Glutamatergic neuron (in vitro differentiated cells): ENCODE measurements at places on chromosomes 3 and 15. TPM values are rescaled to one million over a fixed set of nuclear protein-coding genes. Genes with fewer than 3 reads are reported as not detected.

DNA sequence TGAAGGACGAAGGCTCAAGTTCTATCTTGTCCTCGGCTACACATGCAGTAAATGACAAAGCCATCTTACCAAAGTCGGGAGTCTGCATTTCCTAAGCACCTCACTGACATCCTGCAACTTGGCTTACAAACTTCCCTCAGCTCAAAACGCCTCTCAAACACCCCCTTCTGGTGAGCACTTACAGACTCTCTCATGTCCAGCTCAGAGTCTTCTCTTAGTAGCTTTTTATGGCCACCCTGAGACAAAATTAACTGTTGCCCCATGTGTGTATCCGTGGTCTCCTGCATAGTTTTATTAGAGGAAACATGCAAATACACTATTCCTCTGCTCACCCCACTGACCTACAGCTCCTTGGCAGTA is 819.7 kb downstream of the FHIT start:
- H3K36me3 ChIP-seq: no peaks in the 10 kb centered on the region
- no peak for DNase-seq
- no peak overlapping the region for H3K27ac ChIP-seq

- H3K4me3 ChIP-seq: no peak overlapping the region
- H3K27ac ChIP-seq: no peak overlapping the region
- peaks cover 9% of the 10 kb centered on the region for H3K36me3 ChIP-seq
- DNase-seq: no peak
Measured at GRCh38 chr15:99320374-99321215, 69.3 kb downstream of the LRRC28 start.

GRCh38 chr3:143786219-143787191 is 61.8 kb downstream of the SLC9A9 start:
- DNase-seq: no peak
- no peak overlapping the region for H3K27ac ChIP-seq
- H3K36me3 ChIP-seq: peaks cover 3% of the 10 kb centered on the region
- H3K4me3 ChIP-seq: no peak overlapping the region

- peaks cover 13% of the 10 kb centered on the region for H3K27me3 ChIP-seq
- no peaks in the 10 kb centered on the region for H3K36me3 ChIP-seq
- peaks cover 19% of the 10 kb centered on the region for H3K4me1 ChIP-seq
- H3K4me3 ChIP-seq: peak overlapping the region; percentile 84
Measured at GRCh38 chr15:74431645-74432044, 2.1 kb downstream of the SEMA7A start.

GRCh38 chr3:64741341-64741740 is 53.5 kb upstream of the ADAMTS9 start:
- no peaks in the 10 kb centered on the region for H3K36me3 ChIP-seq
- DNase-seq: no peak
- H3K27me3 ChIP-seq: no peaks in the 10 kb centered on the region
- no peaks in the 10 kb centered on the region for H3K4me1 ChIP-seq
- no peak overlapping the region for H3K4me3 ChIP-seq

- peaks cover 4% of the 10 kb centered on the region for H3K27me3 ChIP-seq
- peaks cover 23% of the 10 kb centered on the region for H3K4me1 ChIP-seq
- H3K4me3 ChIP-seq: no peak overlapping the region
Measured at GRCh38 chr3:45477041-45477725, 88.8 kb downstream of the LARS2 start.

- H3K36me3 ChIP-seq: peaks cover 5% of the 10 kb centered on the region
- H3K4me1 ChIP-seq: peaks cover 5% of the 10 kb centered on the region
- H3K27me3 ChIP-seq: no peaks in the 10 kb centered on the region
- H3K27ac ChIP-seq: no peak overlapping the region
- H3K4me3 ChIP-seq: no peak overlapping the region
- no peak for DNase-seq
Measured at GRCh38 chr15:98322581-98322980, 325.8 kb upstream of the IGF1R start.

Gene MKRN3
- total RNA-seq: 1.4 TPM

Gene RUVBL1
- 33.1 TPM for total RNA-seq

DNA sequence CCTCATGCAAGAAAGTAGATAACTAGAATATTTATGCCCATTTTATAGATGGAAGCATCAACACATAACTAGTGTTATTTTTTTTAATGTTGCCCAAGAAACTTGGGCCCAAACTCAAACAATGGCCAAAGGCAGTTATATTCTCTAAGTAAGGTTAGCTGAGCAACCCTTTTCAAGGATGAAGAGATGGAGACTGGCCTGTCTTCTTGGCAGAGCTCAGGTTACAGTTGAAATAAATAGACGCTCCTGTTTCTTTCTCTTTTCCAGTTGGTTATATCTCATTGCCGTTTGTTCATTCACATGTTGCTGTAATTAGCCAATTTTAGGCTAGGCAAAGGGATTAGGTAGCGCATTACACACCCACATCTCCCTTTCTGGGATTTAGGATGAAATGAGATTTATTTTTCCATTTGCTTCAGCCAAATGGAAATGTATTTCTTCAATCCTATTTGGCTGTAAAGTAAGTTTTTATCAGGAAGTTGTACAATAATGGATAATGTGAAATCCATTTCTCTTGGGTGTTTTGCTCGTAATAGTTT is 93.2 kb downstream of the CMSS1 start:
- no peaks in the 10 kb centered on the region for H3K36me3 ChIP-seq
- H3K27ac ChIP-seq: no peak overlapping the region
- H3K4me1 ChIP-seq: peaks cover 5% of the 10 kb centered on the region

DNA sequence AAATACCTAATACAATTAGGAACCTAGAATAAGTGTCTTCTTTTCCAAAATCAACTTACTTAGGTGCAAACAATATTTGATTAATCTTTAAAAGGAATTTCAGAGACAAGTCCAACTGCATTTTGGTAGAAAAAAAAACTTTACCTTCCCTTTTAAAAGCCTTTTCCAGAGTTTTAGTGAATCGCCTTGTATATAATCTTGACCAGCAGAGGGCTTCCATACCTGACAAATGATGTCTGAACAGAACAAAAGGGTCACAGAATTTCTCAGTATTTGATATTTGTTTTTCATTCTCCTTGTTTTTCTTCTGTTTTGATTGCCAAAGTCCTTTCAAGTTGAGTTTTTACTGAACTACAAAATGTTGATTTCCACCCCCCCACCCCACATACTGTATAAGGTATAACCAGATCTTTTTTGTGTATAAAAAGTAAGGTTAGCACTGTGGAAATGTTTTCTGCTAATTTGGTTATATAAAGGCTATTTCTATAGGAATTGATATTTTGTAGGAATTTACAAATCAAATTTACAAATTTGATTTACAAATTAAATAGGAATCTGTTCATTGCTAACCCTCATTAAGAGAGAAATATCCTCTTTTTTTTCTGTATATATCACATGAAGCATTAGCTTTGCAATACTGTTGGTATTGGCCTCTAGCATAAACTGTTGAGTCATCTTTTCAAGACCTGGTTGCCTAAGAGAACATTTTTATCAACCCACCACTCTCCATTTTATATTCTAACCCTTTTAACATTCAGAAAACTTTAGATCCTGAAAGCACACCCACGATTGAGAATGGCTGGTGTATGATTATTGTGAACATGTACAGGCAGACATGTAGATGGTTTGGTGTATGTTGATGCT is 464.1 kb upstream of the RARB start:
- no peaks in the 10 kb centered on the region for H3K27me3 ChIP-seq
- peaks cover 3% of the 10 kb centered on the region for H3K4me1 ChIP-seq
- no peaks in the 10 kb centered on the region for H3K36me3 ChIP-seq
- H3K27ac ChIP-seq: no peak overlapping the region
- H3K4me3 ChIP-seq: no peak overlapping the region

Gene WDR5B
- total RNA-seq: 3.4 TPM

DNA sequence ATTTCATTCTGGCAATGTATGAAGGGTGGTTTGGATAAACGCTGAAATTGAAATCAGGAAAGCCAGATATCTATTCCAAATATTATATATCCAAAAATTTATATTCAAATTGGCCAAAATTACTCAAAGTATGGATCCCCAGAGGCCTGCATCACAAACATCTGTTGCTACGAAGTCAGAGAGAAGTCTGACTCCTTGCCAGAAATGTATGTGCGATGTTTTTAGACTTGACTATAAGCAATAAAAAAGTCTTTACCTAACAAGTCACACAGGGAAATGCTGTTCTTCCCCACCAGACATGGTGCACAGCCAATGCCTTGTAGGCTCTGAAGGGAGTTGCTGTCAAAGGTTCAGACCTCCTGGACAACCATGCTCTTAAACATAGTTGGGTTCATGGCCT is 533.1 kb downstream of the OTOL1 start:
- peaks cover 4% of the 10 kb centered on the region for H3K27me3 ChIP-seq
- H3K4me1 ChIP-seq: no peaks in the 10 kb centered on the region
- H3K4me3 ChIP-seq: no peak overlapping the region
- no peaks in the 10 kb centered on the region for H3K36me3 ChIP-seq

DNA sequence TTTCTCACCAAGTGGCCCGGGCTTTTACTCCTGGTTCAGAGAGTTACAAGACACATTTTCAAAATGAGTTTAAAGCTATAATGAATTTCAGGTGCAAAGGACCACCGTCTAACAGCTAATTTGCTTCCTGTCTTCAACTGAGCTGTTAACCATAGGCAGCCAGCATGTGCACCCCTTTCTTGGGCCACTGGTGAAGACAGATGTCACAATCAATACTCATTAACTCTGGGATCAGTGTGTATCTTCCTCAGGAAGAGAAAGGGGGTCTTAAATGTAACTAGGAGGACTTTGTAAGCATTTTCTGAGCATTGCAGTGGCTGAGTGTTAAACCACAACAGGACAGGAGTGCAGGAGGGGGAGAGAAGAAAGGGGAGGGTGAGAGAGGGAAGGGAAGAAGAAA is 750.7 kb upstream of the CFAP20DC start:
- peaks cover 54% of the 10 kb centered on the region for H3K4me1 ChIP-seq
- DNase-seq: no peak
- H3K27ac ChIP-seq: peak overlapping the region; percentile 85
- peak overlapping the region; percentile 19 for H3K4me3 ChIP-seq
- H3K36me3 ChIP-seq: no peaks in the 10 kb centered on the region

- H3K27ac ChIP-seq: no peak overlapping the region
- H3K4me1 ChIP-seq: no peaks in the 10 kb centered on the region
- H3K36me3 ChIP-seq: no peaks in the 10 kb centered on the region
- no peak for DNase-seq
- H3K4me3 ChIP-seq: no peak overlapping the region
Measured at GRCh38 chr15:71146580-71146982, 31.3 kb downstream of the THSD4 start.

DNA sequence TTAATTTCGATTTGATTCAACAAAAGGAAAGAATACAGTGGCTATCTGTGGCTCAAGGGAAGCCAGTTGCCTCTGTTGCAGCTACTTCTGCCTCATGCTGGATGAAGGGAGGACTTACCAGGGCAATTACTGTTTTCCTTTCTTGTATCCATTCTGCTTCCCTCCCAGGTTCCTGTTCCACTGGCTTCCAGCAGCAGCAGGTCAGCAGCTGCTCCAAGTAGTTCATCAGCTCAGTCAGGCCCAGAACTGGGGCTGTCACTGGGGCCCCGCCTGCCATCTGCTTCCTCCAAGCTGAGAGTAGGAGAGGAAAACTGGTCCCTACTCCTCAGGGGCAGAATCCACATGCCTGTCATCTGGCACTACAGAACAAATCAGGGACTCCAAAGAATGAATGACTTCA is 48.6 kb upstream of the ULK4 start:
- H3K27me3 ChIP-seq: peaks cover 24% of the 10 kb centered on the region
- peaks cover 34% of the 10 kb centered on the region for H3K4me1 ChIP-seq
- peak; percentile 89 for DNase-seq

- peaks cover 5% of the 10 kb centered on the region for H3K27me3 ChIP-seq
- DNase-seq: peak; percentile 90
- H3K36me3 ChIP-seq: no peaks in the 10 kb centered on the region
- H3K27ac ChIP-seq: peak overlapping the region; percentile 69
- H3K4me3 ChIP-seq: peak overlapping the region; percentile 93
Measured at GRCh38 chr15:42581272-42581730, 5.9 kb downstream of the STARD9 start.

Gene DNAH12
- total RNA-seq: 0.22 TPM

Gene IQCF5
- total RNA-seq: not detected

- no peak overlapping the region for H3K4me3 ChIP-seq
- no peaks in the 10 kb centered on the region for H3K27me3 ChIP-seq
- H3K27ac ChIP-seq: no peak overlapping the region
- H3K4me1 ChIP-seq: peaks cover 10% of the 10 kb centered on the region
- H3K36me3 ChIP-seq: no peaks in the 10 kb centered on the region
Measured at GRCh38 chr15:38611228-38611627, 46.6 kb upstream of the RASGRP1 start.

Gene PRTG
- 19.4 TPM for total RNA-seq

GRCh38 chr3:140247775-140248174 is 312.8 kb downstream of the CLSTN2 start:
- H3K4me3 ChIP-seq: no peak overlapping the region
- H3K27me3 ChIP-seq: peaks cover 3% of the 10 kb centered on the region
- H3K27ac ChIP-seq: no peak overlapping the region
- DNase-seq: no peak

Gene UPK1B
- not detected for total RNA-seq

Gene TNNC1
- total RNA-seq: 2.7 TPM

DNA sequence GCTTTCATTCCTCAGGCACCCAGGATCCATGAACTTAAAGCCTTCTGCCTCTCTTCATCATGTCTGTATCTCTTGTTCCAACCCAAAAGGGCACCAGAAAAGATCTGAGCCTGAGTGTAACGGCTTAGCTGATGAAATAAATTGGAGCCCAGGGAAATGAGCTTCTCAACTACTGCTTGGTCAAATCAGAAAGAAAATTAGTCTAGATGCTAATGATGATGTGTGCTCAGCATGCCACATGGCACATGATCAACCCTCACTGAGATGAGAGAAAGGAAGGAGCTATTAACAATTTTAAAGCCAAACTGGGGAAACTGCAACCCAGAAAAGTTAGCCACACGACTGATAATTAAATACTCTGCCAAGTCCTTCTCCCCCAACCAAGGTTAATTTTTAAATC is 325.7 kb downstream of the CNTN3 start:
- no peaks in the 10 kb centered on the region for H3K4me1 ChIP-seq
- no peaks in the 10 kb centered on the region for H3K36me3 ChIP-seq
- no peak overlapping the region for H3K4me3 ChIP-seq
- H3K27ac ChIP-seq: peak overlapping the region; percentile 52
- no peaks in the 10 kb centered on the region for H3K27me3 ChIP-seq
- no peak for DNase-seq

DNA sequence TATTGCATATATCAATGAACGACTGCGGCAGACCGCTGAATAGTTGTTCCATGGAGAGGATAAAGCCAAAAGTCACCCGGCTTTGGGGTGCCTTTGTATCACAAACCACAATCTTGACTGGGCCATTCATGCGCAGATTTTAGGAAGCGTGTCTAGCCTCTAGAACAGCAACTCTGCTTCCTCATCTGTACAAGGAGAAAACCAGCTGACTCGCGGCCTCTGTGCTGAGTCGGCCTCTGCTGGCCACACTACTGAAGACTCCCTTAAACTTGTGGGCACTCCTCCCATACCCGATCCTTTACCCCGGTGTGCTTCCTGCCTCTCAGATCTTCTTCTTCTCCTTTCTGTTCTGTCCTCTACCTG is 872 bp downstream of the DLEC1 start:
- H3K4me1 ChIP-seq: peaks cover 2% of the 10 kb centered on the region
- no peak for DNase-seq
- no peak overlapping the region for H3K27ac ChIP-seq
- no peaks in the 10 kb centered on the region for H3K36me3 ChIP-seq
- peaks cover 4% of the 10 kb centered on the region for H3K27me3 ChIP-seq

Gene SI
- not detected for total RNA-seq
